Progenitor cell of endocrine pancreas (in vitro differentiated cells): ENCODE measurements at places on chromosomes 4 and X. TPM values are rescaled to one million over a fixed set of nuclear protein-coding genes. Genes with fewer than 3 reads are reported as not detected.

The SYP gene
- 10.1 and 11.4 TPM in 2 replicates for total RNA-seq

The GC gene
- total RNA-seq, result 154 and 168 TPM in 2 replicates

GRCh38 chrX:118565853-118566252, 70.2 kb downstream of the DOCK11 start:
- DNase-seq, result no peak

The EPGN gene
- not detected in 2 replicates for total RNA-seq

DNA sequence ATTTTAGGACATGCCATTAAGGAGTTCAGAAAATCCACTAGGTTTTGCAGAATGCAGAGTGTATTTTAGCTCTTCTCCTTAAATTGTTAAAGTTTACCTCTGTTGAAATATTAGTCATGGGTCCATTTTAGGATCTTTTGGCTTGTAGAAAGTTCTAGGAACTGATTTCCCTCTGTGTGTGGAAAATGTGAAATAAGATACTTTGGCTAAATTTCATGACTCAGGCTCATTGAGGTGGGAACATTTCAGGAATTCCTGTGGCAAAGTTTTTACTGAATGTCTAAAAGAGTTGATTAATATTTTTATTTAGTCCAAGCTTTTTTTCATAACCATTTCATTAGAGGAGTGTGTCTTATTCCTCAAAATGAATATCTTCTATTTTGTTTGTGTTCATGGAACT, 7.0 kb downstream of the FHIP1A start:
- DNase-seq, result no peak

The NXF2 gene
- 2.6 TPM in 1 of 2 replicates, not detected in the other for total RNA-seq

- DNase-seq, result no peak
Observed at GRCh38 chrX:20479048-20479447, 212.3 kb upstream of the RPS6KA3 start.

GRCh38 chrX:108132876-108133275, 41.3 kb downstream of the ATG4A start:
- DNase-seq, result no peak

GRCh38 chr4:24582235-24582832, 2.0 kb downstream of the DHX15 start:
- DNase-seq, result no peak

GRCh38 chr4:5044341-5044740, 6.9 kb upstream of the STK32B start:
- DNase-seq, result no peak
